Stimulated activated CD8-positive, alpha-beta memory T cell treated with anti-CD3 and anti-CD28 coated beads, Interleukin-4, amount 100 ng/mL, for 1 hour (primary cell): ENCODE measurements at places on chromosomes 1 and 21.

- DNase-seq = no peak
These were observed 102.6 kb downstream of the APP start for GRCh38 chr21:26067836-26068594.

- no peak for DNase-seq
These were observed 18.4 kb upstream of the CTH start for GRCh38 chr1:70392626-70393025.

DNA sequence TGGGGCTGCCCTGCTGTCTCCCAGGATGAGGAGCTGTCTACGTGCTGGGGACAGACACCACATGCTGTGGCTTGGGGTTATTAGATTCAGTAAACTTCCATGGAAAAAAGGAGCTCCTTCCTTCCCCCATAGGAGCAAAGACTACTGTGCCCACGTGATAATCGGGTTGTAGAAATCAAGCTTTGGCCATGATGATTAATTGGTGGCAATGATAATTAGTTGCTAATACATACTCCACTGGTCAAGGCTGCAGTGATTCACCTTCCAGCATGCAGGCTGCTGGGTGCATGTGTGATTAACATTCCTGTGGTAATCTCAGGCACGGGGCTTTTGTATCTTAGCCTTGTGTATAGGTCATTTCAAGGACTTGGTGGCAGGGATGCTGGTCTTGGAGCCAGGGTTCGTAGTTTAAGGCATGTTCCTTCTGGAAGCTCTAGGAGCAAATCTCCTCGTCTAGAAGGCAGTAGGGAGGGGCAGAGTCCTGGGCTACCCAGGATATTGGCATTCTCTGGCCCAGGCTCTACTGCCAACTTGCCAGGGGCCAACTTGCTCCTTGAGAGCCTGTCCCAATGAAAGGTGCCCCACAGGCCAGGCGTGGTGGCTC lies 41.4 kb downstream of the TMCO4 start:
- DNase-seq = no peak

GRCh38 chr1:92804721-92805201 lies 19.9 kb upstream of the EVI5 start:
- no peak for DNase-seq

DNA sequence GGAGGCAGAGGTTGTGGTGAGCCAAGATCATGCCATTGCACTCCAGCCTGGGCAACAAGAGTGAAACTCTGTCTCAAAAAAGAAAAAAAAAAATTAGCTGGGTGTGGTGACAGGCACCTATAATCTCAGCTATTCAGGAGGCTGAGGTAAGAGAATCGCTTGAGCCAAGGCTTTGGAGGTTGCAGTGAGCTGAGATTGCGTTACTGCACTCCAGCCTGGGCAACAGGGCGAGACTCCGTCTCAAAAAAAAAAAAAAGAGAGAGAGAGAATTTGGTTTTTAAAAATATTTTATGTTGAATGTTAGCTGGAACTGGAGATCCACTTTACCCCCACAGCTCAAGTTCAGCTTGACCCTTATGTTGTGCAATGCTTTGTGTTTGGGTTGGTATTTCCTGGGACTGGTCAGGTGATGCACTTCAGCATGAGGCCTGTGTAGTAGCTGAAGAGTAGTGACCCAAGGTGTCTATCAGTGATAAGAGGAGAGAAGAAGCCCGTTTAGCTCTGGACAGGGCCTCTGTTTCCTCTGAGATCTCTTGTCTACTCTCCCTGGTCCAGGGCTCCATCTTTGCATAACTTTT lies 36.8 kb upstream of the MACF1 start:
- DNase-seq = no peak

GRCh38 chr1:12040457-12041051 lies 21.3 kb downstream of the MIIP start:
- DNase-seq = no peak

GRCh38 chr1:183693521-183693920 lies 40.4 kb upstream of the APOBEC4 start:
- no peak for DNase-seq

DNA sequence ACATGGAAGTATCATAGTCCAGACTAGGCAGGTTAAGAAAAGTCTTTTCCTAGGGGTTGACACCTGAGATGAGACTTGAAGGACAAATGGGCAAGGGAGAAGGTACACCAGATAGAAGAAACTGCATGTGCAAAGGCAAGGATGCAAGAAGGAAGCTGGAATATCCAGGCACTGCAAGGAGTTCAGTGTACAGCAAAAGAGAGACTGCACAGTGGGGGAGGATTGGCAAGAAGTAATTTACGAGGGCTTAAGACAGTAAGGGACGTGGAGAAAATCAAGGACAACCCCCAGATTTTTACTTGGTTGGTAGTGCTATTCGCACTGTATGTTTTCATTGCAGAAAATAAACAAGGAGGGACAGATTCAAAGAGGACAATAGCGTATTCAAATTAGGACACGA lies 58.5 kb downstream of the DNM3 start:
- no peak for DNase-seq

DNA sequence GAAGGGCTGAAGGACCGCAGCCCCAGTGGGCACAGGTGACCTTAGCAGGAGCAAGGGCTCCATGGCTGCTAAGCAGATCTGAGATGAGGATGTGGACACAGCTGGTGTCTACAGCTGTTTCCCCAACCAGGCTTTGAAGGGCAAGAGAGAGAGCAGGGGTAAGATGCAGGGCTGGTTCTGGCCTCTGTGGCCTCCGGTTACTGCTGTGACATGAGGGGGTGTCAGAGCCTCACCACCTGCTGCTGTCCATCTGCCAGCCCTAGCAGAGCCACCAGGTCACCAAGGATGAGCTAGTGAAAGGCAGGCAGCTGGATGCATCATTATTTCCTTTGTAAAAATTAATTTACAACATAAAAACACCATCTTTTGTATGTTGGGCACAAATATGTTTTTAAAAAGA lies 33.4 kb downstream of the OBSCN start:
- no peak for DNase-seq

- no peak for DNase-seq
These were observed 79.3 kb downstream of the DISP3 start for GRCh38 chr1:11558276-11558675.

DNA sequence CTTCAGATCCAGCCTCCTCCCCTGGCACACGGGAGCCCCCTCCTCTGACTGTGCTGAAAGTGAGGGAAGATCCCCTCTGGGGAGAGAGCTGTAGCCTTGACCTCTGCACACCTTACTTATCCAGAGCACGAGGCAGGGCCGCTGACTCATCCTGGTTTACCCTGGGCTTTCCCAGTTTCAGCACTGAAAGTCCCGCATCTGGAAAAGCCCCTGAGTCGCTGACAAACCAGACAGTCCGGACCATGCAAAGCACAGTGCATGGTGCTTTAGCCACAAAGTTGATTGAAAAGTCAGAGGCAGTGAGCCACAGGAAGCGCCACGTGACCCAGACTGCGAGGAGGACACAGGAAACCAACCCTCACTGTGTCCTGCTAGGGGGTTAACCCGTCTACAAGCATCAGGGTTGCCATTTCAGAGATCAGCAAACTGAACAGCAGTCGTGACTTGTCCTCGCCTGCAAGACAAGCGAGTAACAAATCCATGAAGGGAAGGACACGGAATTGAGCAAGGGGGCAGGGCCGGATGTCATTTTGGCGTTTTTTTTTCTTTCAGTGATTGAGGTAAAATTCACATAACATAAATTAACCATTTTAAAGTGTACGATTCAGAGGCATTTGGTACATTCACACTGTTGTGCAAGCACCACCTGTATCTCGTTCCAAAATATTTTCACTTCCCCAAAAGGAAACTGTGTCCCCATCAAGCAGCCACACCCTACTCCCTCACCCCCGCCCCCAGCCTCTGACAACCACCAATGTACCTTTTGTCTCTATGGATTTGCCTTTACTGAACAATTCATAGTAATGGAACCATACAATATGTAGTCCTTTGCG lies 19.9 kb upstream of the IFNGR2 start:
- DNase-seq = peak; percentile 44

DNA sequence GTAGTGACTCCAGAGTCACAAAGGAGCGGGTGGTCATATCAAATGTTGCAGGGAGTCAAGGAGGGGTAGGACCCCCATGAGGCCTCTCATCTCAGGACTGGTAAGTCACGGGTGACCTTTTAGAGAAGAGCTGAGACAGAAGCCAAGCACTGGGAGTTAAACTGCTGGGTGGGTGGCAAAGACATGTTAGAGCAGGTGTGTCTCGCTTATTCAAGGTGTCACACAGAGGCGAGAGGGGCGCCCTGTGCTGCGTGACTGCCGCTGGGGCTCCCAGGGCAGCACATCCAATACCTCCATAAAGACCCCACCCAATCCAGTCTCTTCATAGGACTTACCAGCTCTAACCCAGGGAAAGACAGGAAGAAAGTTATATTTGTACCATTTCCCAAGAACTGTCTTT lies 15.2 kb downstream of the CASQ2 start:
- DNase-seq = no peak

DNA sequence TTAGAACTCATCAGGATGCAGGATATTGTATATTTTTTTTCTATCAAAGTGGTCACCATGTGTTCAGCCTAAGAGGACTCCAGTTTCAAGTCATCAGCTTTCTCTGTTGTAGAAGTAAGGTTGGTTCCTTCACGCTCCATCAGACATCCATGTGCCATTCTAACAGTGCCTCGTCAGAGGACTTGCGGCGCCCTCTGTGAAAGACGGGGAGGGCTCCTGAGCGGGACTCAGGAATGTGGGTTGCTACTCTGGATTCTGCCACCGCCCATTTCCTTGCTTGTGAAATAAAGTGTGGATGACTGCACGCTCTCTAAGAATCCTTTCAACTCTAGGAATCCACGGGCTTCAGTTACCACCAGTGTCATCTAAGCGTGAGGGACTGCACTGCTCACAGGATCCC lies 593.5 kb downstream of the KIF26B start:
- no peak for DNase-seq

GRCh38 chr21:15935530-15935929 lies 205.7 kb downstream of the USP25 start:
- DNase-seq = no peak

DNA sequence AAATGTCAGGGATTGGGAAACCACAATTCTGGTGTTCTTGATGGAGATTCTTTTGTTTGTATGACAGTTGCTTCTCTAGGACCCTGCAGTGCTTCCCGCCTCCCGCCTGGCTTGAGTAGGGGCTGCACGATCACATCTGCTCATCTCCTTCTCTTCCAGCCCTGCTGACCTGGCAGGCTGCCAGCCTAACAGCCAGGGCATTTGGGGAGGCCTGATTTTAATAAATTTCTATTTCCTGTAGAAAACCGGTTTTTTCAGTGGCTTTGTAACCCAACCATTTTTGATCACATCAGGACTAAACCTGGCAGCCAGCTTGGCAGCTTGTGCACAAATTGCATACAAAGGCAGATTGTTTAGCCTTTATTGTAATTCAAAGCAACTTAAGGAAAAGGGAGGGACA lies 78.9 kb downstream of the UBE2U start:
- no peak for DNase-seq

- DNase-seq = no peak
These were observed 92.5 kb downstream of the PBX1 start for GRCh38 chr1:164651351-164651951.

DNA sequence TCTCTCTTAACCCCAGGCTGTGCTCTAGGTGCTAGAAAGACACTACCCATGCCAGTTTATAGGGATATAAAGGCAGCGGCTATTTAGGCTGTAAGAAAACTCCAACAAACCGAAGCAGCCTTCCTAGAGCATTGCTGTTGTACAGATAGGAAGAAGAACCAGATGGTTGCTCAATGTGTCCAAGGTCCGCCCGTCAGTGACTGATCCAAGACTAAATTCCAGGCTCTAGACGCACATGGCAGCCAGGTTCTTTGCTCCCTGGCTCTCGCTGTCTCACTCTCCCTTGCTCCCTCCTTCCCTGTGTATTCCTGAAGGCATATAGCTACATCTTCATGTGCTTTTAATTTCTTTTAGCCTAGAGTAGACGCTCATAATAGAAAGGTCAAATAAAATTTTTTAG lies 303.4 kb downstream of the KIF26B start:
- no peak for DNase-seq

DNA sequence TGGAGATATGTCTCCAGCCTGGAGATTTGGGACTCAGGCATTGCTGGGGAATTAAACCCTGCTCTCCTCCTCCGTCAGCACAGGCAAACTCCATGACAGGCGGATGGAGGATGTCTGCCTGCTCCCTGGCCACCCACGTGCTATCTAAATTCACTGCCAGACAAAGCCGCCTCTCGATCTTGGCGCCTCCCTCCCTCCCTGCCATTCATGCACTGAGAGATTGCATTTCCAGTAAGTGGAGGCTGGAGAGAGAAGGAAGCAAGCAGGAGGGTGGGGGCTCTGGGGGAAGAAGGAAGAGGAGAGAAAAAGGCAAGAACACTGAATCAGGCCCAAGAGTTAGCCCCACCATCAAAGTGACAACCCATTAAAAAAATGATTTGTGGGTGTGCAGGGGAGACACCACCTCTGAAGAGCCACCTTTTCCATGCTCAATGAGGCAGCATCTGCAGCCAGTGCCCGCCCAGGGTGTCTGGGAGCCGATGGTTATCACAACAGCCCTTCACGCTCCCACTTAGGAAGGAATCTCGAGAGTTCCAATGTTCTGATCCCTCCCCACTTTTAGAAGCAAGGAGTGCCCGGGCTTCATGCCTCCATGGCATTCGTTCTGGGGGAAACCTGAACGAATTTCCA lies 183.0 kb downstream of the HIVEP3 start:
- no peak for DNase-seq

DNA sequence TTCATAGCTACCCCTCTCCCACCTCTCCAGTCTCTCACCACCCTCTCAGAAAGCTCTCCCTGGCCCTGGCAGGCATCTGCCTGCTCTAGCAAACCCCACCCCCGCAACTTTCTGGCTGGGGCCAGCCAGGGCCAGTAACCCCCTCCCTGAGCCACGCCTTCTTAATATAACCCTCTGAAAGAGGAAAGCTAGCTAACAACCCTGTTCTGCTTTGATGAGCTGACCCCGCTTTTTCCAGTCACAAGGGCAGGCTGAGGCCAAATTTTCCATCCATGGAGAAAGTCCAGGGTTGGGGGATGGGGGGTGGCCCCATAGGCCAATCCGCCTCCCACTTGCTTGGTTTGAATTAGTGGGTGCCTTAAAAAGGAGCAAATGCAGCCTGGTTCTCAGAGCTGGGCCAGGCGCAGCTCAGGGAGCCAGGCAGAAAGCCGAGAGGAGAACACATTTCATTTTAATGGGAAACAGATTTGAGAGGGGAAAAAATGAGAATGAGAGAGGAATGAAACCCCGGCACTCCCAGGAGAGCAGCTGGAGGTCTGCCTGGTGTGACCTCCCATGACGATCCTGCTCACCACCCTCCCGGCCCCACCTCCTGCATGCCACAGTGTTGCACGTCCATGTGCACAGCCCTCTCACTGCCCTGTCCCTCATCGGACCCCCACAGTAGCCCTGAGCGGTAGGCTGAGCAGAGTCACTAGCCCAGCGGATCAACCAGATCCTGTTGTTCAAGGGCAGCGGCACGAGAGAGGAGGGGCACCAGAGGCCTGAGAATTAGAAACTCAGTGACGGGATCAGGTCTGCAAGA lies 62.3 kb downstream of the OPTC start:
- no peak for DNase-seq
